Stomach (tissue), 19 donors: ENCODE measurements at places on chromosomes 7 and 10. TPM values are rescaled to one million over a fixed set of nuclear protein-coding genes. Genes with fewer than 3 reads are reported as not detected.

The GIMAP1 gene
- 4.8 TPM for total RNA-seq

The PPP1R17 gene
- not detected for total RNA-seq

The EEPD1 gene
- 134 TPM for total RNA-seq

The LOXL4 gene
- total RNA-seq = 1.8 TPM

The SLC26A3 gene
- total RNA-seq = not detected

The TMEM213 gene
- not detected for total RNA-seq

DNA sequence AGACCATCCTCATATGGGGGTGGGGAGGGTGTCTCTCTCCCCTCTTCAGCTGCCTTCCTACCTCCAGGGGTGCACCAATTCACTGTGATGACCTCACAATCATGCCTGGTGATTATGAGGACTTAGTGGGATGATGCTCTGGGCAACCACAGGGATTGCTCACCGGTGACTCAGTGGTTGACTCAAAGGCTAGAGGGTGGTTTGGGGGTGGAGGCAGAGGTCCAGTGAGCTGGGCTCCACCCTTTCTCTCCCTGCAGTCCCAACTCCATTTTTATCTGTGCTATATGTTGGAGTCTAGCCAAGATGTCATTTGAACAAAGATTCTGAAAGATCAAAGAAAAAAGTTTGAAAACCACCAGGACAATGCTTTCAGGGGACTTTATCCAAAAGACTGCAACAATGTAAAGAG is 286.9 kb downstream of the KCNMA1 start:
- peaks cover 13% of the 10 kb centered on the region for H3K4me1 ChIP-seq
- no peaks in the 10 kb centered on the region for H3K27me3 ChIP-seq
- H3K36me3 ChIP-seq = no peaks in the 10 kb centered on the region
- DNase-seq = peak; percentile 65
- no peak overlapping the region for H3K27ac ChIP-seq

GRCh38 chr7:118185163-118185860 is 1.3 kb downstream of the LSM8 start:
- H3K27me3 ChIP-seq = no peaks in the 10 kb centered on the region
- H3K36me3 ChIP-seq = peaks cover 5% of the 10 kb centered on the region
- H3K4me1 ChIP-seq = peaks cover 41% of the 10 kb centered on the region
- H3K4me3 ChIP-seq = peak overlapping the region; percentile 75
- DNase-seq = peak; percentile 4

- no peak overlapping the region for H3K4me3 ChIP-seq
- DNase-seq = no peak
- H3K27ac ChIP-seq = no peak overlapping the region
- H3K27me3 ChIP-seq = no peaks in the 10 kb centered on the region
- H3K4me1 ChIP-seq = no peaks in the 10 kb centered on the region
- H3K36me3 ChIP-seq = no peaks in the 10 kb centered on the region
These were observed 15.2 kb upstream of the FZD1 start for GRCh38 chr7:91248996-91249395.

DNA sequence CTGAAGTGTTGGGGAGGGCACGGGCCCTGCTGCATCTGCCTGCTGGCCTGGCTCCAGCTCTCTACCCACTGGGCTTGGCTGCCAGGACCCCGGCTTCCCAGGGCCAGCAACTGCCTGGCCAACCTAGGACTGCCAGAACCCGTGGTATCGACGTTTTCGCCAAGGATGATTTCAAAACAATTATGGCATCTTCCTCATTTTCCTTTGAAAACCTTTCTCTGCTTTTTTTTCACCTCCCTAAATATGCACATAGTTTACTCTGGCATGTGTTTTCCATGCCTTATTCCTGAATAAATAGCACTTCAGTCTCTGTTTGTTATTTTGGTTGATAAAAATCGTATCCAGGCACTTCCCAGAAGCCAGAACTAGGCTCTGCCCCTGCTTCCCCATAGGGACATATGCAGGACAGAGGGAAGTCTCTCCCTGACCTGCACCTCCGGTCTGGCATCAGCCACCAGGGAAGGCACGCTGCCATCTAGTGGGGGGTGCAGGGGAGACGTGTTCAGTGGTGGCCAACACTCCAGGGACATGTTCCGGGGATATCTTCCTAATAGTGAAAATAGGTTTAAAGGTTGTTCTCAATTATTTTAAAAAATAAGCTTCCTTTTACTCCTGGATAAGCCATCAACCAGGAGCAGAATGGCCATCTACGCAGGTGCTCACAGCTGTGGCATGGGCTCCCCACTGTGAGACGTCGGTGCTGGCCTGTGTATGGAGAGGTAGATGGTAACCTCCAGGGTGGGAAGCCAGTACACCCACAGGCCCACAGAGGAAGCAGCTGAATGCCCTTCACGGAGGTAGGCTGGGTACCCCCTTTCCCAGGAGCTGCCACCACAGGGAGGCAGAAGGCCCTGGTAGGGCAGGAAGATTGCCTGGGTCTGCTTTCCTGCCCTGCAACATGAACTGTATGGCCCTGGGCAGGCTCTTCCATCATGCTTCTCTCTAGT is 30.7 kb upstream of the ANTXRL start:
- H3K27me3 ChIP-seq = no peaks in the 10 kb centered on the region
- no peak overlapping the region for H3K27ac ChIP-seq
- H3K4me3 ChIP-seq = no peak overlapping the region
- peaks cover 5% of the 10 kb centered on the region for H3K4me1 ChIP-seq
- no peaks in the 10 kb centered on the region for H3K36me3 ChIP-seq

DNA sequence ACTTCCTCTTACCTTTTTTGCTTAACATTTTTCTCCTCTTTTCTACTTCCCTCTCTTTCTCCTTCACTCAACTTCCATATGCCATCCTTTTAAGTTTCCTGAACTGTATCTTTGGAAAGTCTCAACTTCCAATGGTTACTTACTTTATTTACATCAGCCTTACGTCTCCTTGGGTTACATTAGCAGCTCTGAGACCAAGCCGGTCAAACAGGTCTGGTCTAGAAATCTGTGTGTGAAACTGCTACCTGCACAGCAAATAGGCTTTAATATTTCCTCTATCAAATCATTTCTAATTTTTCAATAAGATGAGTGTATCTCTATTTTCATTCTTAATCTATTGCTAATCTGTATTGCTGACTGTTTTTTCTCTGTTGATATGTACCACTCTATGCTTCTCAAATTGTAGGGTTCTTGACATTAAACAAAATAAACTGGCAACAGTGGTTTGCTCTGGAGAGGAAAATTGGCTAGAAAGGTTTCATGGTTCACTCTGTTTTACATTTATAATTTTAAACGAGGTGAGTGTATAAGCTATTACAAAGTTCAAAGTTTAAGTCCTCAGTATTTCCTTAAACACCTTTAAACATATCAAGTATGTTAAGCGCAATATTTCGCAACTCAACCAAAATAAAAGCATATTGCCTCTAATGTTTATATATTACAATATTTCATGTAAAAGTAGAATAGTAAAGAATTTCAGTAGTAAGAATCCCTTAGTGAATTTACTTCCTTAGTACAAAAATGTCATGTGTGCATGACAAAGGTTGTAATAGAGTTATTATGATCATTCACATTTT is 3.6 kb upstream of the SEMA3C start:
- no peak overlapping the region for H3K4me3 ChIP-seq
- DNase-seq = peak; percentile 83
- no peak overlapping the region for H3K27ac ChIP-seq
- H3K36me3 ChIP-seq = no peaks in the 10 kb centered on the region

GRCh38 chr10:68223535-68224165 is 8.3 kb downstream of the ATOH7 start:
- H3K27me3 ChIP-seq = no peaks in the 10 kb centered on the region
- no peaks in the 10 kb centered on the region for H3K4me1 ChIP-seq
- DNase-seq = peak; percentile 26
- H3K27ac ChIP-seq = no peak overlapping the region

DNA sequence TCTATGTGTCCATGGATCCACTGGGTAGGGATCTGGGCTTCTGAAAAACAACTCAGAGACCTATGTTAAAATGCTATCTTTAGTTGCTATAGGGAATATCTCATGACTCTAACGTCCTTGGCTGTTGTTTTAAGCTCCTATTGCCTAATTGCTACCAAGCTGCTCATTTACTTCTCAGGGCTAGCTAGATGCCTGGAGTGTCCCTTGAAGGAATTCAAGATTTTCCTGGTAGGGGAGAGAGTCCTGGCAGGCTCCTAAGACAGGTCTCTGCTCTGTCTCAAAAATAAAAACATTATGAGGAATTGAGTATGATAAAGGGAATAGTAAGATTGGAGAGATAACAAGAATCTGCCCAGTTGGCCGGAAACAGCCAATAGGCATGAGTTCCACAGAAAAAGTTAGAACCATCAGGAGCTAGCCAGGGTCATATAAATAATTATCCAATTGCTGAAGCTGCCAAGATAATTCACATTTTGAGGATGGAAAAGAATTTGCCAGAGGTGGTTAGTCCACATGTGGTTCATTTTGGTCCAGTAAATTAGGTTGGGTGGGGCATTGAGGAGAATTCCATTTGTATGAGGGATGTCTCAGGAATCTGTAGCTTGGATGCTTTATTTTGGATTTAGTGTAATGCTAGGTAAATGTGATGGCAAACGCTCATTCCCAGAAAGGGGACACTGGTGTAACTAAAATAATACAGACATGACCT is 362.7 kb upstream of the VSTM2A start:
- H3K36me3 ChIP-seq = no peaks in the 10 kb centered on the region
- H3K27me3 ChIP-seq = no peaks in the 10 kb centered on the region
- H3K4me1 ChIP-seq = no peaks in the 10 kb centered on the region
- no peak for DNase-seq
- H3K27ac ChIP-seq = no peak overlapping the region

- no peak overlapping the region for H3K4me3 ChIP-seq
- H3K36me3 ChIP-seq = no peaks in the 10 kb centered on the region
- H3K27ac ChIP-seq = no peak overlapping the region
- DNase-seq = peak; percentile 33
- no peaks in the 10 kb centered on the region for H3K27me3 ChIP-seq
These were observed 50.0 kb upstream of the CAMK1D start for GRCh38 chr10:12299222-12299965.

DNA sequence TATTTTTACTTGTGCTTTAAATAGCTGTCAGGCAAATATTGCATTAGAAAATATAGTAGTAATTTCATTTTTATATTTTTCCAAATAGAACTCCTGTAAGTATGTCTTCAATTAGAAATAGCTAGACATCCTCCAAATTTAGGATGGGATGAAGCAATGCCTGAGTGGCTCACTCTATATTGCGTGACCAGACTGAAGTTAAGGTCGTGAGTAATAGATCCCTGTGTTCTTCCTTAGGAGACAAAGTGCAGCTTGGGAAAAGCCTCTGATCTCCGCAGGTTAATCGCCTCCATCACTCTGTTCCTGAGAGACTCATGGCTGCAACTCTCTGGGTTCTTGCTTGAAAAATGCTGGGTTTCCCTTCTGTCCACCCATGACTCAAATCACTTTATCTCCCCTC is 484.8 kb upstream of the ANKRD30A start:
- H3K4me3 ChIP-seq = no peak overlapping the region
- H3K36me3 ChIP-seq = no peaks in the 10 kb centered on the region
- DNase-seq = no peak

DNA sequence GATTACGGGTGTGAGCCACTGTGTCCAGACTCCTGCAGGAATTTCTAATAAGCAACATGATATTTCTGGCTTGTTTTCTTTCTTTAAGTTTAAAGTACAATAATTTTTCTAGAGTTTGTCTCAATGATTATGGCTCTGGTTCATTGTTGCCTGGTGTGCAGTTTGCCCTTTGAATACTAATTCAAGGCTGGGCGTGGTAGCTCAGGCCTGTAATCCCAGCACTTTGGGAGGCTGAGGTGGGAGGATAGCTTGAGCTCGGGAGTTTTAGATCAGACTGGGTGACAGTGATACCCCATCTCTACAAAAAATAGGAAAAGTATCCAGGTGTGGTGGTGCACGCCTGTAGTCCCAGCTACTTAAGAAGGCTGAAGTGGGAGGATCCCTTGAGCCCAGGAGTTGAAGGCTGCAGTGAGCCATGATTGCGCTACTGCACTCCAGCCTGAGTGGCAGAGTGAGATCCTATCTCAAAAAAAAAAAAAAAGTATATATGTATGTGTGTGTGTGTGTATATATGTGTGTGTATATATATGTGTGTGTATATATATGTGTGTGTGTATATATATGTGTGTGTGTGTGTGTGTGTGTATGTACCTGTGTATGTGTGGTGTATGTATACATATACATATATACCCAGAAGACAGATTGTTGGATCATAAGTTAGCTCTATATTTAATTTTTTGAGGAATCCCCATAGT is 8.2 kb downstream of the ADIRF start:
- H3K27ac ChIP-seq = no peak overlapping the region
- no peaks in the 10 kb centered on the region for H3K36me3 ChIP-seq
- no peaks in the 10 kb centered on the region for H3K27me3 ChIP-seq
- no peak overlapping the region for H3K4me3 ChIP-seq
- no peak for DNase-seq

GRCh38 chr7:155211173-155211572 is 86.5 kb upstream of the INSIG1 start:
- no peak overlapping the region for H3K27ac ChIP-seq
- H3K4me1 ChIP-seq = peaks cover 5% of the 10 kb centered on the region
- no peak for DNase-seq
- peaks cover 12% of the 10 kb centered on the region for H3K27me3 ChIP-seq
- H3K4me3 ChIP-seq = no peak overlapping the region

DNA sequence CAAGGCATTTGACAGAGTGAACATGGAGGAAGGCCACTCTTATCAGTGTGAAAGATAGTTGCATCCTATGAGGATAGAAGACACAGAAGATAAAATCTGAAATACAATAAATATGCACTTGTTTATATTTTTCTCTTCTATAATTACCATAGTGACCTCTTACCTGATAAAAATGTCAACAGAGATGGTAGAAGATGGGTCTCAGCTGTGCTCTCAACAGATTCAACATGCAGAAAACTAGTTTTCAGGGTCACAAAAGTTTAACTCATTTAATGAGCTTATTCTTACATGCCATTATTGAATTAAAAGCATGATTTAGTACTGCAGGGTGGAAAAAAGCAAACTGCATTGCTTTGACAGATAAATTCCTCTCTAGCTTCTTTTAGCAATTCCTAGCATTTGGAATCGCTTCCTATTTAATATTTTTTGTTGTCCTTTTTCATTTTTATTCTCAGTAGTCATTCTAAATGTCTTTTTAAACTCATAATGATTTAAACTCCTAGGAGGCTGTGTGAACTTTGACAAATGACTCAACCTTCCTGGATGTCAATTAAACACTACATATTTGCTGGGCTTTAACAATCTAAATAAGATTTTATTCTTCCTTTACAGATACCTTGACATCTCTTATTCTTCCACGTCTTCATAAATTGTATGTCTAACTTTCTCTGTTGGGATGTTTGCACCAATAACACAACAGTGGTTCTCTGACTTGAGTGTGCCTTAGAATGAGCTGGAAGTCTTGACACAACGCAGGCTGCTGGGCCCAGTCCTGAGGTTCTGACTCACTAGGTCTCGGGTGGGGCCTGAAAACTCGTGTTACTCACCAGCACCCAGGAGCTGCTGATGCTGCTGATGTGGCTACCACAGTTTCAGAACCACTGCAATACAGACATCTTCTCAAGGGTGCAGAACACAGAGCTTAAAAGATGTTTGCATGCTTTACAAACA is 565.5 kb upstream of the IGFBP3 start:
- no peaks in the 10 kb centered on the region for H3K36me3 ChIP-seq
- H3K27me3 ChIP-seq = no peaks in the 10 kb centered on the region
- H3K27ac ChIP-seq = no peak overlapping the region
- no peaks in the 10 kb centered on the region for H3K4me1 ChIP-seq
- DNase-seq = no peak
- H3K4me3 ChIP-seq = no peak overlapping the region

GRCh38 chr7:159025161-159025779 is 119.4 kb downstream of the VIPR2 start:
- no peaks in the 10 kb centered on the region for H3K36me3 ChIP-seq
- H3K27me3 ChIP-seq = peaks cover under 1% of the 10 kb centered on the region
- H3K27ac ChIP-seq = no peak overlapping the region
- H3K4me3 ChIP-seq = no peak overlapping the region
- peaks cover 12% of the 10 kb centered on the region for H3K4me1 ChIP-seq
- DNase-seq = no peak
